ENCODE measurements at places on chromosomes 3 and 15. TPM values are rescaled to one million over a fixed set of nuclear protein-coding genes. Genes with fewer than 3 reads are reported as not detected.

The GOLGA6L25 gene
- polyA plus RNA-seq = not detected

The ADAMTS9 gene
- polyA plus RNA-seq = 63.6 TPM

The TMEM87A gene
- polyA plus RNA-seq = 35.9 TPM

The C3orf70 gene
- 6.3 TPM for polyA plus RNA-seq

The CRELD1 gene
- not detected for polyA plus RNA-seq

The FGF7 gene
- 34.8 TPM for polyA plus RNA-seq

The MORC1 gene
- polyA plus RNA-seq = not detected

The LRRC2 gene
- 3.1 TPM for polyA plus RNA-seq

The NRG4 gene
- 0.57 TPM for polyA plus RNA-seq

The MSL2 gene
- 28.5 TPM for polyA plus RNA-seq

The SETD2 gene
- polyA plus RNA-seq = 54.2 TPM

The TMC3 gene
- 0.11 TPM for polyA plus RNA-seq

The SETD5 gene
- polyA plus RNA-seq = 123 TPM
